ENCODE measurements at places on chromosomes 2 and 18.

DNA sequence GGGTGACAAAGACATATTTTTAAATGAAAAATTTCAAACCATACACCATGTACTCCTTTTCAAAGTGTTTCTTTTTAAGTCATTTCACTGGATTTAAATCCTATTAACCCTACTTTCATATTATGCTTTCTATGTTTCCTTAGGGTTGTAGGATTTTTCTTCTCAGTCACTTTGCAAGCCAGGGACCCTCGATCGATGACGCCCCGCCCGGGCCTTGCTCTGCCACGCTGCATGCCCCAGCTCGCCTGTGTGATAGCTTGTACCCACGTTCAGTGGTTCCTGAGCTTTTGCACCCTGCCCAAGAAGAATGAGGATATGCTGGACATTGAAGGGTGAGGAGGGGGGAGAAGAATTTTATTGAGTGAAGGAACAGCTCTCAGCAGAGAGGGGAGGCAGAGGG is 568.0 kb downstream of the TRIB2 start:
- no peak for DNase-seq

DNA sequence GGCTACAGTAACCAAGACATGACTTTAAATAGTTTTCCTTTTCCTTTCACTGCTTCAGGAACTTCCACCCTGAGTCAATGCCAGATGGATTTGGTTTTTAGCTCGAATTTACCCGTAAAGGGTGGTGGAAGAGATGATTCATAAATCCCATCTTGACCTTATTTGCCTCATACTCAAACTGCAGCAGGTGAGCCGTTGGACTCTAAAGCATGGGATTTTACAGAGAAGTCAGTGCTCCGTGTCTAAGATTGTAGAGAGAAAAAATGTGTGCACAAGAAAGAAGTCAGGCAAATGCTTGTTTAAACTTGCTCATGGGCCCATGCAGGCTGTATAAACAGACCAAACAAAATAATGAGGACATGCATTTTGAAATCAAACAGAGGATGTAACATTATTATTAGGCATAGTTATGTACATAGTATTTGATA is 369.7 kb upstream of the TRIB2 start:
- DNase-seq: no peak

DNA sequence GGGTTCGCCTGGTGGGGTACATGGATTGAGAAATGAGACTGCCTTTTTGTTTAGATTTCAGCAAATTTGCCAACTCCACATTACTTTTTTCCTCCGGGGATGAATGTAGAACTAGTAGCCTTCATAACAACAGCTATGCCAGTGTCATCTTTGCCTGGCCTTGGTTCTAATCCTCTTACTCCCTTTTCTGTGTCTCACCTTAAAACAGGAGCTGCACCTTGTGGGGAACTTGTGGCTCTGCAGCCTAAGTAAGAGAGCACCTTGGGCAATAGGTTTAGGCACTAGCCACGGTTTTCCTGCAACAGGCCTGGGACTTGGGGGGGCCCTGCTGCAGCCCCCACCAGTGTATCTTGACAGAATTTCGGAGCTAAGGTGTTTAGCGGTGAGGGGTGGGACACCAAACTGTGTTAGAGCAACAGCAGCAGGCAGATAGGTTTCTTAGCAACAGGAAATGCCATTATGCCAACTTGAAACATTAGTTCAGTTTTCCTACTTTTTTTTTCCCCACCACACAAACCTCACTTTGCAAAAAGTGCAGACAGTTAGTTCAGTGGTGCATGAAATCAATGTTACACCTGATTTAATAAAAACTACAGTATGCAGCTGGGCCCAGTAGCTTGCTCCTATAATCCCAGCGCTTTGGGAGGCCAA is 173.7 kb downstream of the PRKCE start:
- DNase-seq: no peak

GRCh38 chr2:99777656-99778290 is 288.0 kb upstream of the REV1 start:
- no peak for DNase-seq

- no peak for DNase-seq
These were observed 110.9 kb downstream of the LYPD6 start for GRCh38 chr2:149441255-149441654.

DNA sequence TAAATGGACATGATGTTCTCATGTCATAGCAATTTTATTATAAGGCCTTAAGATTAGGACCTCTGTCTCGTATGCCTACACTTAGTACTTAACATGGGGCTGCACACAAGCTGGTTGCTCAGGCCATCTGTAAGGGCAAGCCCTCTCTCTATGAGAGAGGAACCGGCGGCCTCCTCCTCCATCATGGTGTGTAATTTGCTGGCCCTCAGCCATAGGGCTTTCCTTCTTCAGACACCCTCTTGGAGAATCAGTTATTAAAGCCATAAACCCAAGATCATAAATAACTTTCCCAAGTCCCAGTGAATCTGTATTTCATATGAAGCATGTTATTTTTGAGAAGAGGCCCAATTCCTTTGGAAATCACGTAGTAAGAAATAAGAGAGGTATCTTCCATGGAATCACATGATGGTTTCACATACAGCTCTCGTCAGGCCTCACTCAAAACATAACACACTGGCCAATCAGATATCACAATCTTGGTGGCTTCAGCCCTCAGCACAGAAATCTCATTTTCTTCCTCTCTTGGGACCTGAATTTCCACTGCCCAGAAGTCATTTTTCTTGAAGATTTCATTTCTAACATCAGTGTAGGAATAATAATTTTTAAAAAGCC is 92.6 kb downstream of the RDH14 start:
- DNase-seq: no peak

GRCh38 chr2:145561152-145561551 is 1041.2 kb upstream of the ZEB2 start:
- DNase-seq: no peak

GRCh38 chr18:58924473-58924872 is 59.8 kb downstream of the ZNF532 start:
- DNase-seq: no peak

DNA sequence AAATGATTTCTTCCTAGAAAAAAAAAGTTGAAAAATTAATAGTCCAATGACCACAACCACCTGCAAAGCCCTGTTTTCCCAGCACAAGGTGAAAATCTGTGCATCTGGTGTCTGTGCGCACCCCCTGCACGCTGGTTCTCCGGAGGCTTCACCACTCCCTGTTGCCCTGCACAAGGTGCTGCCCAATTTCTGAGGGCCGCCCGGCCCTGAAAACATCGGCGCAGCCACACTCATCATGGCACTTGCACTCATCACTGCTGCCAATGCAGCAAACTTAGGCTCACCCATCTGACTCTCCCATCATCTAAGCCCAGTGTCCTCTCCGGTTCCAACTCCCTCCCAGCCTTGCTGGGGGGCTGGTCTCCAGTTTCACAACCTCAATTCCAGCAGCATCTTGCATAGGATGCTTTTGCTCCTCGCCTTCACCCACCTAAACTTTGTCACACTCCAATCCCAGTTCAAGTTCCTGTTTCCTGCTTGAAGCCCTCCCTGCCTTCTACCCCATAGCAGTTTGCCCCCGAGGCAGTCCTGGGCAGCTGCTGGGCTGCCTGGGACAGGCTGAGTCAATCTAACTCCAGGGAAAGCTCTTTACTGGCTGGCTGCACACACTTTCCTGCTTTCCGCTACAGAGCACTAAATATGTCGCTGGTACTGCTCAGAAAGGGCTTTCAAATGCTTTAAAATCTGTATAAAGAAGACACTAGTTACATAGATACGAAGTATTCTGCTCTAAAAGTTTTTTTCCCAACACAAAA is 522.5 kb upstream of the ID2 start:
- DNase-seq: no peak

- DNase-seq: no peak
These were observed 431.8 kb upstream of the RAB12 start for GRCh38 chr18:8177330-8178016.

DNA sequence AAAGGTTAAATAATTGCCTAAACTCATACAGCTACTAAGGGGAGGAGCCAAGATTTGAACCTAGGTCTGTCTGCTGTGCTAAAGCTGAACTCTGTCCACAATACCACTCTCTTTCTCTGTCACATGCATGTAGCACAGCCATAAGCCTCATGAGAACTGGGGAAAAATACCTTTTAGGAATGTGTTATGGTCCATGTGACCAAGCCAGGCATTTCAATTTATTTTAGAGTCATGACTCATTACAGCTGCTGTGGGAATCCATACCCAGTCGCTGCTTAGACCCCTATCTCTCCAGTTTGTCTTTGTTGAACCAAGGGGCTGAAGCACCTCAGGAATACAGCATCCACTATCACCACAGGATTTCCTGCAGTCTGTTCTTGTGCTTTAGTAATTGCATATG is 200.0 kb upstream of the SIX3 start:
- no peak for DNase-seq

DNA sequence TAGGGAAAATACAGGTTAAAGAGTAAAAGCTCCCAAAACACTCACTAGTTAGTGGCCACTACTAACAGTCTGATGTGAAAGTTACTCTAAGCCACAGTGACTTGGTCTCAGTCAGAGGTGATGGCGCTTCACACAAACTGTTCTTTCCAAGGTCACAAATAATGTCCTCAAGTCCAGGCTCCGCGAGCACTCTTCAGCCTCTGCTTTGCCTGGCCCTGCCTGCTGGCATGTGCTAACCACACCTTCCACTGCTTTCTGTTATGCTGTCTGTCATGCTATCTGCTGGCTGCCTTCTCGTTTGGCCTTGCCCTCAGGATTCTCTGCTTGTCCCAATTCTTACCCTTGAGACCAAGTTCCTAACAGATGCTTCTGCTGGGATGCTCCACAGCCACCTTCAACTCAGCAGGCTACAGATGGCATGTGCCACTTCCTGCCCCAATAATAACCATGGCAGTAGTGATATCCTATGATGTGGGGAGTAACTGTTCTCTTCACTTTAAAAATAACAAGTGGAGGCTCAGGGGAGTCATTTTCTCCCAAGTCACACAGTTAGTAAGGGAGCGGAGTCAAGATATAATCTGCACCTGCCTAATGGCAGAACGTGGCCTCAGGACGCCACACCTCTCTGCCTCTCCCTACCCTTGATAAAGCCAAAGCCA is 75.7 kb downstream of the ZAP70 start:
- DNase-seq: no peak

DNA sequence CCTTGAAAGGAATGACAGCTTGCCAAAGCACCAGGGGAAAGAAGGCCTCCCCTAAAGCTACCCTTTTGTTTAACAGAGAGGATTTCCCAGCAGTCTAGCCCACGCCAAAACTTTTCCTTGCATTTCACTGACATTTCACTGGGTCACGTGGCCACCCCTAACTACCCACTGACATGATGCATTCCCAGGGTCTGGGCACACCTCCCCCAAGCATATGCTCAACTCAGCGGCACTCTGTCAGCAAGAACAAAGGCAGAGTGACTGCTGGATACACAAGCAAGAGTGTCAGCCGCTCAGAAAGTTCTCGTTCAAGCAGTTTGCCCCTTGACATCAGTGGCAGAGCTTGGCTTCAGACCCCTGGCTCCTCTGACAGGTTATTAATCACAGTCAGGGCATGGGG is 34.2 kb upstream of the MARCO start:
- DNase-seq: no peak

DNA sequence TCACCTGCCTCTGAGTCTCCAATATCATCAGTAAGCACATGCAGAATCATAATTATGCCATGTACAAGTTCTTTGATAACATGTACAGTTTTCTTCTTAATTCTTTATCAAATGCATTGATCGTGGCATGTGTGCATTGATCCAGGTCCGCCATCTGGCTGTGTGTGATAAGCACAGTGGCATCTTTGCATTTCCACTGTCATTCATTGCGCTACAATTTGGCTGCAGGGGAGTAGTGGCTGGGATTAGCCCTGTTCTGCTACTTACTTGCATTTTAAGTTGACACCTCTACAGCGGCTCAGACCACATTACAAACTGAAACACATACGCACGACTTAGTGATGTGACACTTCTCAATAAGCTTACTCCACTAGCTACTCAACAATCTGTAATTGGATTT is 83.6 kb upstream of the OTX1 start:
- DNase-seq: no peak

All from activated T-helper 1 cell treated with anti-CD3 and anti-CD28 coated beads, Interleukin-2, amount 50 U/mL, for 16 hours (primary cell).